ENCODE measurements at places on chromosomes 6 and 20. TPM values are rescaled to one million over a fixed set of nuclear protein-coding genes. Genes with fewer than 3 reads are reported as not detected.

Gene CFAP206
- total RNA-seq: 4.1 TPM

- no peaks in the 10 kb centered on the region for H3K4me1 ChIP-seq
- no peak overlapping the region for H3K27ac ChIP-seq
- no peaks in the 10 kb centered on the region for H3K27me3 ChIP-seq
- H3K4me3 ChIP-seq: no peak overlapping the region
- no peaks in the 10 kb centered on the region for H3K36me3 ChIP-seq
- no peak for DNase-seq
Measured at GRCh38 chr6:29537714-29538403, 21.7 kb downstream of the UBD start.

DNA sequence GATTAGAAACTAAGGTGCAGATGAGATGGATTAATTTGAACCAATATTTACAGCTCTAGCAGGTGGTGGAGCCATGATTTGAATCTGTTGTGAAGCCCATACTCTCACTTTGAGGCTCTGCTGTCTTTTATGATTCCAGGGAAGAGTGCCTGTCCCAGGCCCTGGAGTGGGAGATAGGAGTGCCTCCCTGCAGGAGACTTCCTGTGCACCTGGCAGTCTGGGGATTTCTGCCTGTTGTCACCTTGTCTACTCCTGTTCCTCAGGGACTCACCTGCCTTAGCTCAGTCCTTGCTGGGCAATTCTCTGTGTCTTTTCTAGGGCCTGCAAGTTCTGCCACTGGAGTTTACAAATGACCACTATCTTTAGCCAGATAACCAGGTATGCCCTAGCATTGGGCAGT is 46.3 kb downstream of the SCAND1 start:
- H3K27ac ChIP-seq: no peak overlapping the region
- H3K4me1 ChIP-seq: no peaks in the 10 kb centered on the region
- H3K36me3 ChIP-seq: peaks cover 11% of the 10 kb centered on the region
- no peaks in the 10 kb centered on the region for H3K27me3 ChIP-seq
- H3K4me3 ChIP-seq: no peak overlapping the region
- DNase-seq: no peak

Gene DSTN
- 681 TPM for total RNA-seq

Gene HSPA12B
- total RNA-seq: 8.4 TPM

GRCh38 chr6:40894962-40895799 is 143.8 kb downstream of the UNC5CL start:
- H3K27ac ChIP-seq: no peak overlapping the region
- H3K36me3 ChIP-seq: no peaks in the 10 kb centered on the region
- H3K4me1 ChIP-seq: no peaks in the 10 kb centered on the region
- H3K27me3 ChIP-seq: no peaks in the 10 kb centered on the region
- H3K4me3 ChIP-seq: no peak overlapping the region

DNA sequence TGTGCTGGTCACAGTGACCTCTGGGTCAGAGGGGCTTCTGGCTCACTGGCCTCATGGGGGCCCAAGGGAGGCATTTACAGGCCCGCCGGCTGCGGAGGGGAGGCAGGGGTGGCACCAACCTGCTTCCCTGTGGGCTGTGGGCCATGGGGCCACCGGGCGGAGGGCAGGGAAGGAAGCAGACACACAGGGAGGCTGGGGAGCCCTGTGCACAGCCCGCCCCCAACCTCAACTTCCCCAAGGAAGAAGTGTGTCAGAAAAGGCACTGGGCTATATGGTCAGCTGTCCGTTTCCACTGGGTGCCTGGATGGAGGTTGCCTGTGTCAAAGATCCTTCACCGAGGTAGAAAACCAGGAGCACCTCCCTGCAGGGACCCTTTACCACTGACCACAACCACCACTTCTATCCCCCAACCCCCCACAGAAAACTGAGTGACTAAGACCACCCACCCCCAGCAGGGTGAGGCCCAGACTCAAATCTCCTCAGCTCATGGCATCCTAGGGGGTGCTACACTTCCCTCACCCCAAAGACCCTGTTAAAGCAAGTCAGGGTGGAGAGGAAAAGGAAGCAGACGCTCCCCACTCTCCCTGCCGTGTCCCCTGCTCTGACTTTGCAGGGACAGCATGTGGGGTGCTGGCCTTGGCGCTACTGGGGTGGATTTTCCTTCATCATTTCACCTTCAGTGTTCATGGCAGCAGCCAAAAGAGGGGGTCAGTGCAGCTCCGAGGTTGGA is 5.6 kb downstream of the CST3 start:
- DNase-seq: no peak
- H3K27ac ChIP-seq: no peak overlapping the region
- no peak overlapping the region for H3K4me3 ChIP-seq
- H3K36me3 ChIP-seq: peaks cover 12% of the 10 kb centered on the region
- H3K27me3 ChIP-seq: no peaks in the 10 kb centered on the region
- peaks cover 9% of the 10 kb centered on the region for H3K4me1 ChIP-seq

GRCh38 chr6:71457929-71458328 is 169.3 kb downstream of the OGFRL1 start:
- no peak overlapping the region for H3K27ac ChIP-seq
- H3K4me1 ChIP-seq: no peaks in the 10 kb centered on the region
- no peaks in the 10 kb centered on the region for H3K36me3 ChIP-seq
- no peak for DNase-seq

- no peaks in the 10 kb centered on the region for H3K27me3 ChIP-seq
- H3K4me1 ChIP-seq: no peaks in the 10 kb centered on the region
- no peak for DNase-seq
- peaks cover 19% of the 10 kb centered on the region for H3K36me3 ChIP-seq
Measured at GRCh38 chr20:3011752-3012151, 31.7 kb upstream of the GNRH2 start.

- H3K27ac ChIP-seq: no peak overlapping the region
- no peaks in the 10 kb centered on the region for H3K36me3 ChIP-seq
- H3K4me3 ChIP-seq: no peak overlapping the region
- no peaks in the 10 kb centered on the region for H3K27me3 ChIP-seq
- H3K4me1 ChIP-seq: no peaks in the 10 kb centered on the region
Measured at GRCh38 chr6:128655978-128656498, 135.6 kb upstream of the PTPRK start.

Gene WFDC5
- not detected for total RNA-seq

All from thyroid gland (tissue), 4 donors.